Stimulated activated CD8-positive, alpha-beta memory T cell treated with anti-CD3 and anti-CD28 coated beads, Interleukin-2, amount 100 ng/mL, for 1 hour (primary cell): ENCODE measurements at places on chromosomes 6 and 20.

DNA sequence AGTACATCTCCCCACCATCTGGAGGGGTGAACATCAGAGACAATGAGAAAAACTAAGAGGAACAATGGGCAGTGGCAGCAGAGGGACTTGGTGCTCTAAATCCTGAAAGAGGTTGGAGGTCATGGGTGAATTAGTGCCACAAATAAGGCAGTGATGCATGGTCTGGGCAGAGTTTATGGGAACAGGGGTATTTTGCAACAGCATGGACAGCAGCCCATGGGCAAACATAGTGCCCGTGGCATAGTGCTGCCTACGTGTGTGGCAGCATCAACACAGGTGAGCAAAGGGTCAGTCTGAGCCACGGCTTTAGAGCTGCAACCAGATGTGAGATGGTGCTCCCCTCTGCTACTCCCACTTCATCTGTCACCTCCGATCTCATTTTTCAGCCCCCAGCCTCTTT is 459.1 kb upstream of the CITED2 start:
- DNase-seq, result no peak

GRCh38 chr6:113464960-113465359 is 392.2 kb upstream of the MARCKS start:
- DNase-seq, result no peak

GRCh38 chr20:9520086-9520485 is 5.7 kb downstream of the LAMP5 start:
- no peak for DNase-seq

DNA sequence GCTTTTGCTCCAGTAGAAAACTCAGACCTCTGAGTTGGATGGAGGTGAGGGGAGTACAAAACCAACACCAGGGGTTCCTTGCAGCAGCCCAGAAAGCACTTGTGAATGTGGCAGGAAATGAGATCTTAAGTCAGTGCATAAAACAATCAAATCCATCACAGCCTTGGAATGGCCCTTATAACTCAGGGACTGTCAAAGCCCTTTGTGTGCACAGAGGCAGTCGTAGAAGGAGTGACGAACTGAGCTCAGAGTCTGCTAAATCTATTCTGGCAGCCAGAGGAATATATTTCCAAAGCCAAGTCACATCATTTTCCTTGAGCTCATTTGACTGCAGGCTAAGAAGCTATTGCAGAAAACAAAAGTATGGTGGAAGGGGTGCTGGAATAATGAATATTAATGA is 676.6 kb downstream of the DHX35 start:
- no peak for DNase-seq

GRCh38 chr6:21777846-21778245 is 184.3 kb downstream of the SOX4 start:
- no peak for DNase-seq

- DNase-seq, result no peak
Measured at GRCh38 chr20:37326666-37327065, 19.3 kb upstream of the SRC start.

GRCh38 chr6:67358241-67358640 is 1276.8 kb upstream of the ADGRB3 start:
- DNase-seq, result no peak

DNA sequence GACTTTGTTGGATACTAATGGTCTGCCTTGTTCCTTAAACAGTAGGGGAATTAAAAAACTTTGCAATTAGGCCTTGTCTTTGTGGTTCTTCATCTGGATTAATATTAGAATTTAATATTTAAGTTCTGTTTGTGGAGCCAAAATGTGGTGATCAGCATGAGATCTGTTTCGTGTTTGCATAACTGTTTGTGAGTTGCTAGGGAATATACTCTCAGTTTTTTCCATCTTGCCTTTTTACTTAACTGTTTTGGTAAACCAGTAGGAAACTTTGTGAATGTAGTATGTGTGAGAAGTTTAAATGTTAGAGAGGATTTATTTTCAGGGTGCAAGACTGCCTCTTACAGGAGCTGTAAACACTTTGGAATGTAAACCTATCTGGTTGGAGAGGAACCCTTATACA is 35.6 kb downstream of the LRRC1 start:
- no peak for DNase-seq

- no peak for DNase-seq
Measured at GRCh38 chr6:107491138-107491609, 1.3 kb downstream of the SOBP start.

- DNase-seq, result no peak
Measured at GRCh38 chr20:13424174-13424833, 203.2 kb downstream of the ISM1 start.

DNA sequence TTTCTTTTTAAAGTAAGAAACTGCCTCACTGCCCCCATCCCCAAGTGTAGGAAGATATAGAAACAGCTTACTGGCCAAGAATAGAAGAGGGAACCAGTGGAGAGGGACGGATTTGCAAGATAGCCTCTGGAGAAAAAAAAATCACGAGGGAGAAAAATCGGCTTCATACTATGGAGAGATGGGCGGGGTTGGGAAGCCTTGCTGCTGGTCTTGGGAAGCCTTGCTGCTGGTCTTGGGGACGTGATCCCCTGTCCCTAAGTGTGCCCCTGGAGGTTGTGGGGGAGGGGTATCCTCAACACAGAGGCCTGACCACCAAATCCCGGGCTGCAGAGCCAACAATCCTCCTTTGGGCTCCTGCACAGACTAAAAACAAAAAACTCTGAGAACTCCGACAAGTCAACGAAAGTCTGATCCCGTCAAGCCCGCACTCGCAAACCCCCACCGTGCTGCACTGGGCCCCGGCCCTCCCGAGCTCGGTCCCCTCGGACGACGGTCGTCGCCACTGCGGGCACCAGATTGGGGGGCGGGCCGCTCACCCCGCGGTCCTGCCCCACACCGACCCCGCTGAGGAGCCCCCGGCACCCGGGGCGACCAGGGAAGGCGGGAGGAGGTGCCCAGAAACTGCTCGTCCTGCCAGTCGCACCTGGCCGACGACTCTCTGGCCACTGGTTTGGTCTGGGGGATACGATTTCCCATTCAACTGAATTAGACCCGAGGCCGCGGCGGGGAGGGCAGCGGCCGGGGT is 750 bp downstream of the MAP7 start:
- no peak for DNase-seq

DNA sequence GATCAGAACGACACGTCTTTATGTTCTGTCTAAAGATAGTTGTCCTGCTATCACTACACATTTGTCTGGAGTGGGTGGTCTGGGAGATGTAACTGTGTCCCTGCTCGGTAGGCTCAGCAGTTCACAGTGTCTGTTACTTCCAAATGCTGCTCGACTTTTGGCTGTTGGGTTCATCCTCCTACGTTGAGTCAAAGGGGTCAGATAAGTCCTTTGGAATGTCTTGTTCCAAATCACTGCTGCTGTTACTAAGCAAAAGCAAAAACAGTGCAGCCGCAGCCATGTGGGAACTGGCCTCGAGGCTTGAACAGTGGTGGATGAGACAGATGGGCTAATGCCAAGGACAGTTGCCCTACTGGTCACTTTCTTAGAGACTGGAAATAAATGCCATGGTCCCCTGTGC is 272.2 kb upstream of the MAP3K7 start:
- no peak for DNase-seq

- DNase-seq, result no peak
Measured at GRCh38 chr6:31465718-31466117, 32.2 kb upstream of the MICB start.

- no peak for DNase-seq
Measured at GRCh38 chr6:149118737-149119653, 198.5 kb upstream of the TAB2 start.

DNA sequence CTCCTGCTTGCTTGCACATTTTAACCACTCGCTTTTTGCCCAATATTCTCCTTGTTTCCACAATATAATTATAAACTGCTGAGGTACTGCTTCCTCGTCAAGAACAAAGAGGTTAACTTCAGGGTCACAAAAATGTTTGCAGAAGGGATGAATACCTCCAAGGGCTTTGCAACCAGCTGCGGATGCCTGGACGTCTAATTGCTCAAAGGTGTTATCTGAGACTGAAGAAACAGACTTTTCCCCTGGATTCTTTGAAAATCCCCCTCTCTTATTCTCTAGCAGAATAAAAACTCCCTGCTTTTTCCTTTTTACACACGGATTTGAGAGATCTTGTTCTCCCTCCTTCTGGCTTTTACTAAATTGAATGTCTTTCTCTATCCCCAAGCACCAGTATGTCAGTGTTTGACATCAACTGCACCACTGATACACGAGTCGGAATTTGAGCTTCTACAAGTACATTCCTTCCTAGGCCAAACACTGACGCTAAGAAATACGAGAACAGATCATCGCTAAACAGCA is 336 bp upstream of the SMPDL3A start:
- DNase-seq, result no peak
